ENCODE measurements at places on chromosomes 4 and X. TPM values are rescaled to one million over a fixed set of nuclear protein-coding genes. Genes with fewer than 3 reads are reported as not detected.

Gene ACSL1
- total RNA-seq, result 55.5 TPM

Gene ZNF81
- total RNA-seq, result 6.2 TPM

Gene ZAR1
- under 0.01 TPM for total RNA-seq

Gene TLR1
- total RNA-seq, result 2.5 TPM

Gene PDZD4
- total RNA-seq, result 0.22 TPM

Gene RBM47
- total RNA-seq, result 4.4 TPM

Gene WDR17
- total RNA-seq, result 4.3 TPM

Gene SUPT20HL2
- 0.22 TPM for total RNA-seq

Gene CABS1
- total RNA-seq, result not detected

Gene TMEM31
- not detected for total RNA-seq

Gene PRDM8
- total RNA-seq, result 10.1 TPM

Gene DNAAF6
- not detected for total RNA-seq

Gene BRS3
- not detected for total RNA-seq

Gene GAR1
- 2.7 TPM for total RNA-seq

Gene HERC5
- 2.7 TPM for total RNA-seq

Gene HSFX1
- total RNA-seq, result 1.00 TPM

Gene BMPR1B
- total RNA-seq, result 1.1 TPM

Gene SPATA4
- 0.37 TPM for total RNA-seq

Gene NDUFC1
- total RNA-seq, result 27.2 TPM

Gene MUC7
- not detected for total RNA-seq

Gene ZFP42
- total RNA-seq, result not detected

Measured in uterine smooth muscle cell (primary cell).